RCC 7860 (cell line): ENCODE measurements at places on chromosomes 1 and 21.

GRCh38 chr1:206706298-206706791, 21.6 kb downstream of the MAPKAPK2 start:
- DNase-seq, result no peak

- no peak for DNase-seq
Measured at GRCh38 chr1:214285610-214286440, 4.9 kb downstream of the SMYD2 start.

DNA sequence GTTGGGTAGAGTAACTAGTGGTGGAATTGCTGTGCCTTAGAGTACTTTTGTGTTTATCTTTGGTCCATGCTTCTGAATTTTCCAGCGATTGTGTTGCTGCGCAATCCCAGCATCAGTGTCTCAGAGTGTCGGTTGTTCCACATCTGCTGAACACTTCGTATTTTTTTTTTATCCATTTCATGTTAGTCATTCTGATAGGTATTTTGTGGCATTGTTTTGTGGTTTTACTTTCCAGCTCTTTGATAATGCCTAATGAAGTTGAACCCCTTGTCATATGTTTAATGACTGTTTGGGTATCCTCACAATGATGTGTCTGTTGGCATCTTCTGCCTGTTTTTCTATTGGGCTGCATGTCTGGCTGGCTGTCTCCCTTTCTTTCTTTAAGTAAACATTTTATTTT, 13.6 kb downstream of the TUFT1 start:
- peak; percentile 58 for DNase-seq

GRCh38 chr1:203553496-203553895, 59.5 kb downstream of the OPTC start:
- no peak for DNase-seq

GRCh38 chr1:13836136-13836535, 136.1 kb downstream of the PRDM2 start:
- no peak for DNase-seq

DNA sequence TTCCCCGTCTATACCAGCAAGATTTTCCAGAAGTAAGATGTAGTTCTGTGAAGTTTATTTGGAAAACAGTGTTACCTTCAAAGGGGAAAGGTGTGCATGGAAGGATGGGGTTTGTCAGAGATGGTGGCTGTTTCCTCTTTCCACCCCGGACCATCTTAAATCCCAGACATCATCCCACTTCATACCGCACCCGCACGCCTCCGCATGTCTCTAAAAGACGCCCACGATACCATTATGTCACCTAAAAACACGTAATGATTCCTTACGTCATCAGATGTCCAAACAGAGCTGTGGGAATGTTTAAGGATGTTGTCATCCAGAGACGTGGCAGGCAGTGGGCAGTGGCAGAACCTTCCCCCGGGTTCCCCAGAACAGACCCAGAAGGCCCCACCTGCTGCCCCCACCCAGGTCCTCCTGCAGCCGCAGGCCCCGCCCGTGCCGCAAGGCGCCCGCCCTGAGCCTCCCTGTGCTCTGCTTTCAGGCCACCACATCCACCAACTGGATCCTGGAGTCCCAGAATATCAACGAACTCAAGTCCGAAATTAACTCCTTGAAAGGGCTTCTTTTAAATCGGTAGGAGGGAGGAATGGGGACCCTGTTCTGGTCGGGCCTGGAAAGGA, 152.2 kb downstream of the PEX14 start:
- DNase-seq, result no peak

GRCh38 chr1:151164732-151165280, 896 bp downstream of the LYSMD1 start:
- no peak for DNase-seq

DNA sequence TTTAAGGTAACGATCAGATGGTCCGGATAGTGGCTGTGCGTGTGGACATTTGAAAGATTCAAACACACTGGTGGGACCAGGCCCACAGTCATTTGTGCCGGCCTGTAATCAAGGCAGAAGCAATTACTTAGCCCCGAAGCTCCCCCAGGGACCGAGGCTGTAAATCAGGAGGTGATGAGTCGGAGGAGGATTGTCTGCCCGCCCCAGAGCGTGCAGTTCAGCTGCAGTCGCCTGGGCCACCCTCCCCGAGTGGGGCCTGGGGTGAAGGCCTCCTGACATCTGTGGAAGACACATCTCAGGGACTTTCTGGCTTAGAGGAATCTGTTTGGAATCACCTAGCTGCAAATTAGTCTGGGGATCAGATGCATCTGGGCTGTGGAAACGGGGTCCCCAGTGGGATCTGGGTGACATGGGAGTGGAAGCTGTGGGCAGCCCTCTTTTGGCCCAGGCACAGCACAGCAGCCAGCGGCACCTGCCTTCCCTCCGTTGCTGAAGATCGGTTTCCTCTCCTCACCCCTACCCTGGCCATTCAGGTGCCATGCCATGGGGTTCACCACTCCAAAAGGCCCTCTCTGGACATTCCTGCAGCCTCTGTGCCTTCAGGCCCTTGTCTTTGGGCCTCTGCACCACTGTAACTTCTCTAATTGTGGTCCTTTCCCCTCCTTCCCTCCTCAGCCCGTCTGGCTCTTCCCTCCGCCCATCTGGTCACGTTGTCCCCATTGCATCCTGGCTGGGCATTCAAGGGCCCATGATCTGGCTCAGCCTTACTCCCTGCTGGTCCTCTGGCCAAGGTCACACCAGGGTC, 25.7 kb downstream of the LHX4 start:
- no peak for DNase-seq

- DNase-seq, result no peak
Measured at GRCh38 chr1:107454791-107455190, 314.0 kb downstream of the NTNG1 start.

DNA sequence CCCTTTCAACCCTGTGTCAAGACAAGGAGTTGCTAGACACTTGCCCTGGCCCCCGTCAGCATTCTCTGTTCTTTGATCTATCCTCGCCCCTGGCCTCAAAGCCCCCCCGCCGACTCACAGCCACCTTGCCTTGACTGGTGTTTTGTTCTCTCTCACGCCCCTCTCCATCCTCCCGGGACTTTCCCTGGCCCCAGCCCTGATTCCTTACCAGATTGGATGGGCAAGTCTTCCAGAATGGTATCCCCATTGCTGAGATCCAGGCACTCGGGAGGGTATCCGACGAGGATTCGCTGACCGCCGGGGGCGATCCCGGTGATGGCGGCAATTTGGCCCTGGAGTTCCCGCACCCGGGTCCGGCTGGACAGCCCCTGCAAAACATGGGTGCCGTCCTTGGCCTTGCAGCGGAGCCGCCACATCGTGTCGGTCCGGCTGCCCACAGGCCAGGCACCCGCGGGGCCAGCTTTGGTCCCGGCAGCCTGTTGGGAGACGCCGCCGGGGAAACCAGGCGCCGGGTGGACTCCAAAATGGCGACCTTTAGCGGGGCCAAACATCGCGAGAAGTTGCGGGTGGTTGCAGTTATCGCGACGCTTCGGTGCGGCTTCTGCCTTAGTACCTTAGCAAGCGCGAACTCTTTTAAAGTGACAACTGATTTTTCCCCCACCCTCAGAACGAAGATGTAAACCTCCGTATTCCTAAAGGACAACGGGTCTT, 373 bp downstream of the YOD1 start:
- peak; percentile 81 for DNase-seq

- DNase-seq, result no peak
Measured at GRCh38 chr1:195867638-195868037, 740.6 kb downstream of the KCNT2 start.

DNA sequence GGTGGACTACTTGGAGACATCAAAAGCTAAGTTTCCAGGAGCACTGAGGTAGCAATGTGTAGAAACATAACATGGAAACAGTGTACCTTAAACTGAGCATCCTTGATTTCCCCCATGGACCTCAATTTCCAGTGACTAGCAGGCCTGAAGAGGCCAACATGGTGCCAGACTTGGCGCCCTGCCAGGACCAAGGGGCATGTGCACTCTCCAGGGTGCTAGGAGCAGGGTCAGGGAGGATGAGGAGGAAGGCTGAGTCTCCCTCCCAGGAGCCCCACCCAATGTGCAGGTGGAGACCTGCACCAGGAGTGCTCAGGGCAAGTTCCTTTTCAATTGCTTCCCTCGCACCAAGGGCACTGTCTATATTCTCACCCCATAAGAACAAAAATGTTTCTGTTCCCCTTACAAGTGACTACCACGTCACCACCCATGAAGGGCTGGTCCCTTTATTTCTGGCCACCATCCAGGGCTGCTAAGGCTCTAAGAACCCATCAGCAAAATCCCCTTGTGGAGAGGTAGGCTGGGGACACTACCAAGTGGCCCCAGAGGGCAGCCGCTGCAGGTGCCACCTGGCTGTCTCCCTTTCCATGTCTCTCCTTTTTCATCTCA, 39.2 kb downstream of the MX1 start:
- DNase-seq, result no peak

- no peak for DNase-seq
Measured at GRCh38 chr1:167165948-167166689, 54.6 kb upstream of the POU2F1 start.

DNA sequence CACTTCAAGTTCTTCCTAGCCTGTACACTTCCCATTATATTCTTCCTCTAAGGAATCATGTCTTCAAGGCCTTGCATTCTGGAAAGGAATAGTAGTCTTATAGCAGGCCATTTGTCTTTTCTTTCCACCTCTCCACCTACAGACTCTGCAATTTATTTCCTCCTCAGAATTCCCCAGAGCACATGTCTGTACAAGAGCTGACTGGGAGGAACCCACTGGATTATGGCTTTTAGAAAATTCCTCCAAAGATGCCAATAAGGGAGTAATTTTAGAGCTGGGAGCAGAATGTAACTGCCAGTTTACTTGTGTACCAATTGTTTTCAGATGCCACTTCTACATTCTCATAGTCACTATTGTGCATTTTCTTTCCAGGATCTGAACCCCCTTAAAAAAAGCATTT, 3.4 kb upstream of the PSMG1 start:
- DNase-seq, result no peak

DNA sequence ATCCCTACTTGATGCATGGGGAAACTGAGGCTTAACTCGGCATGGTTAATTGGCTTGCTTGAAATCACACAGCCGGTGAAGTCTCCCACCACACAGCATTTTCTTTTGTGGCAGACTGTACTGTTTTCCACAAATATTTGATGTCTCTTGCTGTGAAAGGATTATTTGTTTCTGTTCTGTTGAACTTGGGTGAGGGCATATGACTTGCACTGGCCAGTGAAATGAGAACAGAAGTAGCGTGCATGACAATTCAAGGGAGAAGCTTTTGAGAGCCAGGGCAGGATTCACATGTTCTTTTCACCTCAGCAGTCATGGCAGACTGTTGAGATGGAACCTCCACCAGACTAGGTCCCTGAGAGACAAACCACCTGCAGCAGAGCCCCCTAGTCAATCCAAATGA, 11.7 kb upstream of the AK2 start:
- no peak for DNase-seq

- no peak for DNase-seq
Measured at GRCh38 chr1:36766481-36766880, 267.8 kb downstream of the GRIK3 start.

GRCh38 chr1:117735045-117735992, 129.5 kb downstream of the TENT5C start:
- peak; percentile 23 for DNase-seq

GRCh38 chr1:51516649-51517158, 2.4 kb downstream of the EPS15 start:
- peak; percentile 2 for DNase-seq

GRCh38 chr1:212213784-212214183, 71.4 kb upstream of the PPP2R5A start:
- no peak for DNase-seq

DNA sequence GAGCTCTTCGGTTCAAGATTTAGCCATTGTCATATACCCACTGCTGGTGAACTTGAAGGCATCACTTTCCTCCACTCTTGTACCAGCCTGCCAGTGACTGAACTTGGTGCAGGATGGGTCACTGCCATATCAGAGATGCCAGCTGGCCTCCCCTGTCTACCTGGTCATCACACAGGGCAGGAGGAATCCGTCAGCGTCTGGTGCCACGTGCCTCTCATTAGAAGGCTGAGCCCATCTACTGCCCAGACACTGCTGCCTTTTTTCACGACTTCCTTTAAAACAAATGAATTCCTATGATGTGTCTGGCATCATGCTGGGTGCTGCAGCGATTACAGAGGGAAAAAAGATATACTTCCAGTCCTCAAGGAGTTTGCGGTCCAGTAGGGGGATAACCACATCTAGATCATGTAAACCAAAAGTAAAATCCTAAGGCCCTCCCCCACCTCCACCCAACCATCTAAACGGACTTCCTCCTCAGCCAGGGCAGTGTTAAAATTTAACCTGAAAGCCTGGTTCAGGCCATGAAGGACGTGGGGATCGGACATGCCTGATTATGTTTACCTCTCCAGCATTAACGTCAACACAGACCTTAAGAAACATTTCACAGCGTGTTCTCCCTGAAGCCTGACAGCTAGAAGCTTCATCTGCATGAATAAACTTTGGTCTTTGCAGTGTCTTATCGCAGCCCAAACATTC, 29.2 kb upstream of the PDE9A start:
- DNase-seq, result no peak

DNA sequence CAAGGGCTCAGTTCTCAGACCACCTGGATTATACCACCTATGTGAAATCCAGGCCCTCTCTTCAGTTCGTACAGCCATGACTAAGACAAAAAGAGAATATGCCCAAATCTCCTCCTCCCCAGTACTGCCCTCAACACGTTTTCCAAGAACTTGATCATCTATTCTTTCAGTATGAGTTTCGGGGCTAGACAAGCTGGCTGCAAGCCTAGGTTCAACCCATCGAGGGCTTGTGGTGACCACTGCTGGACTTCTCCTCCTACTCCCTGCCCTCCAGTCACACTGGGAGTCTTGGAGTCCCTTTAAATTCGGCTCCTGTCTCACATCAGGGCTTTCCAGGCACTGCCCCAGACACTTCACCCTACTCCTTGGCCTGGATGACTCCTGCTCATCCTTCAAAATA, 352.3 kb downstream of the KCNH1 start:
- DNase-seq, result no peak

DNA sequence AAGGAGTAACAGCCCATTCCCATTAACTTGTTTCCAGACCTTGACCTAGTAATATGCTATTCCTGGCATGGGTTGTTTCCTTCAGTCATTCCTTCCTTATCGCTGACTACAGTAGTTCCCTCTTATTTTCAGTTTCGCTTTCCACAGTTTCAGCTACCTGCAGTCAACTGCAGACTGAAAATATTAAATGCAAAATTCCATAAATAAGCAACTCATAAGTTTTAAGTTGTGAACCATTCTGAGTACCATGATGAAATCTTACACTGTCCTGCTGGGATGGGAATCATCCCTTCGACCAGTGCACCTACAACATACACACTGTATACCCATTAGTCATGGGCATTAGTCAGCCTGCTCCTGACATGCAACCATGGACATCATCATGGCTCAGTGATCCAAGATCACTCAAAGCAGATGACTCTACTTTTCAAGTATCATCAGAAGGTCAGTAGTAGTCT, 66.7 kb downstream of the CCDC30 start:
- DNase-seq, result peak; percentile 96

GRCh38 chr1:208117409-208117808, 126.8 kb downstream of the PLXNA2 start:
- no peak for DNase-seq

- no peak for DNase-seq
Measured at GRCh38 chr1:109636201-109636952, 16.7 kb downstream of the AMPD2 start.
